ENCODE measurements at places on chromosomes 3 and 15.

- DNase-seq = no peak
Observed at GRCh38 chr15:89778861-89779260, 2.7 kb downstream of the MESP2 start.

- no peak for DNase-seq
Observed at GRCh38 chr3:42742688-42743087, 30.4 kb downstream of the CCDC13 start.

- no peak for DNase-seq
Observed at GRCh38 chr15:87312221-87312620, 944.3 kb downstream of the NTRK3 start.

- no peak for DNase-seq
Observed at GRCh38 chr3:162780313-162780712, 1283.7 kb downstream of the OTOL1 start.

DNA sequence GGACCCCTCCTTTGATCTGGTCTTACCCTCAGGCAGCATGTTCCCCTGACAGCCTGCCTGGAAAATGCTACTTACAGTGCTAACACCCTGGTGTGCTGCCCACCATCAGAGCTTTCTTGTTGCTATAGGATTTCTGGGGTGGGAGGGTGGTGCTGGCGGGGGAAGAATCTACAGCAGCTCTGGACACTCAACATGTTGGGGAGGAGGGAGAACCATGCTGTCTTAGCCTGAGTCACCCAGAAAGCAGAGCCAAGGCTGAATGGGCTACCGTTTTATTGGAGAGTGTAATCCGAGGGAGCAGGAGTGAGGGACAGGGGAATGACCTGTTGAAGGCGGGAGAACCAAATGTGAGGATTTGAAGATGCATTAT lies 45.6 kb downstream of the MFSD1 start:
- DNase-seq = no peak

DNA sequence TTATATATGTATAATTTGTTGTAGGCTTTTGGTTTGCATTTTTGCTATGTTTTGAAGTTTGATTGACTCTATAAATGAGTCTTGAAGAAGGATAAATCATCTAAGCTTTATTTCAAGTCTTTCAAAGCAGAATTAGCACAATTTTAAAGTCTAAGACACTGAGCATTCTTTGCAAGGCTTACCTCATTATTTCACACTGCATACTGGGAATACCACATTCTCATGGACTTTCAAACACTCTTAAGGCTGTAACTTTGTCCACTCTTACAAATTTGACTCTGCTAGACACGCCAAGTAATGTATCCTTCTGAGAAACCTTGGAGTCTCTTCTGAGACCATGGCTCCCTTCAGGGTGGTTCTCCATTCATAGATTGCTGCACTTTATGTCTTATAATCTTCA lies 281.3 kb upstream of the COL8A1 start:
- no peak for DNase-seq

- DNase-seq = no peak
Observed at GRCh38 chr3:171658841-171659240, 151.4 kb downstream of the PLD1 start.

Measured in lung microvascular endothelial cell (primary cell).